ENCODE measurements at places on chromosomes 5 and 9.

DNA sequence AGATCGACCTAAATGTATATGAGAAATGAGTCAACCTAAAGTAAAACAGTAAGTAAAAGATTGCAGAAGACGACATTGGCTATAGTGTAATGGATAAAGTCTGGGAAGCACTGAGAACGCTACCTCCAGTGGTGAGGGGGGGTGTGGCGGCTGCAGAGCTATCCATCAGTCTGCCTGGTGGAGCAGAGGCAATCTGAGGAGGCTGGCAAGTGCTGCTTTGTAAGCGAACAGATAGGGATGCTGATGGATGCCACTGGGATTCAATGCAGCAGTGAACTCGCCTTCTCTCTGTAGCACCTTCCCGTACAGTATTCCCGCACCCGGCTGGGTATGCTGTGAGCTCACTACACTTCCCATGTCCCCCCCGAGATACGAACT lies 261.5 kb downstream of the NSG2 start:
- no peak for DNase-seq

- no peak for DNase-seq
Observed at GRCh38 chr5:142994218-142994617, 224.0 kb downstream of the ARHGAP26 start.

DNA sequence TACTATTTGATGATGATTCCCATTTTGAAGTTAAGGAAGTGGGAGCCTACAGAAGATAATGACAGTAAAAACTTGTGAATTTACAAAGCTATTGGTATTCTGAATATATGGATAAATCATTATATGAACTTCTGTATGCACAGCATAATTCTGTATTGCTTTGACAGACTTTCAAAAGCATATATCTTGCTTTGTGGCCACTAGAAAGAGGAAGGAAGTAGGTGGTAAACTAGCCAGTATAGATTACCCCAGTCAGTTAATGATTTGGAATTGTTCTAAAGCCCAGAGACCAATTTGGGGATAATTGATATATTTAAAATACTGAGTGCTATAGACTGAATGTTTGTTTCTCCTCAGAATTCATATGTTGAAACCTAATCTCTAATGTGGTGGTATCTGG lies 53.0 kb downstream of the NR2F1 start:
- no peak for DNase-seq

GRCh38 chr9:107322643-107323042 lies 39.6 kb downstream of the RAD23B start:
- no peak for DNase-seq

DNA sequence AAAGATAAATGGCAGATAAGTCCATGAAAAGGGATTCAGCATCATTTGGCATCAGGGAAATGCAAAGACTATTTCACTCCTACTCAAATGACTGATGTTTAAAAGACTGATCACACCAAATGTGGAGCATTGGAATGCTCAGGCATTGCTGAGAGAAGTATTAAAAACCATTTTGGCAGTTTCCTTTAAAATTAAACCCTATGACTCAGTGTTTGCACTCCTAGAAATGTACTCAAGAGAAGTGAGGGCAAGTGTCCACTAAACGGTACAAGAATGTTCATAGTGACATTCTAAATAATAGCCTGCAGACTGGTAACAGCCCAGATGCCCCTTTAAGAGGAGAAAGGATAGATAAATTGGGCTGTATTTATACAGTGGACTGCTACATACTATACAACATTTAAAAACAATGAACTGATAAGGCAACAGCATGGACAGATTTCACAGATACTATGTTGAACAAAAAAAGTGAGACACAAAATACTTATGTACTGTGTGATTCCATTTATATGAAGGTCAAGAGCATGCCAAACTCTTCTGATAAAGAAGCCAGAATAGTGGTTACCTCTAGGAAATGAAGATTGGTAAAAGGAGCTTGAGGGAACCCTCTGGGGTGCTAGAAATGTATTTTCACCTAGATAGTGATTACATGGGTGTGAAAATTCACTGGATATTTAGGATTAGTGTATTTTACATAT lies 24.6 kb downstream of the APC start:
- DNase-seq, result no peak

DNA sequence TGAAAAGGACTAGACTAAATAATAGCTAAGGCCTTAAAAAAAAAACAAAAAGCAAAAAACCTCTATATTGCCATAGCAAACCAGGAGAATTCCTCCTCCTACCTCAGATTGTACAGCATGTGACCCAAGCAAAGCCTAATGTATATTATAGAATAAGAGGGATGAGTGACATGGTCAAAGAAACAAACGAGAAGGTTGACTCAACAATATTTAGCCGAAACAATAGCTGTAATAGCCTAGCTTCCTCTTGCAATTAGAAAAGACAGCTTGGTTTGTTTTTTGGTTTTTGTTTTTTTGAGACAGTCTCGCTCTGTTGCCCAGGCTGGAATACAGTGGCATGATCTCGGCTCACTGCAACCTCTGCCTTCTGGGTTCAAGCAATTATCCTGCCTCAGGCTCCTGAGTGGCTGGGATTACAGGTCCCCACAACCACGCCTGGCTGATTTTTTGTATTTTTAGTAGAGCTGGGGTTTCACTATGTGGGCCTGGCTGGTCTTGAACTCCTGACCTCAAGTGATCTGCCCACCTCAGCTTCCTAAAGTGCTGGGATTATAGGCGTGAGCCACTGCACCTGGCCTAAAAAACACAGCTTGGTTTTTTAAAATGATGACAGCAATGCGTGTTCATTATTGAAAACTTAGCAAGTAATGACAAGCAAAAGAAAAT lies 5.6 kb downstream of the NLN start:
- no peak for DNase-seq

DNA sequence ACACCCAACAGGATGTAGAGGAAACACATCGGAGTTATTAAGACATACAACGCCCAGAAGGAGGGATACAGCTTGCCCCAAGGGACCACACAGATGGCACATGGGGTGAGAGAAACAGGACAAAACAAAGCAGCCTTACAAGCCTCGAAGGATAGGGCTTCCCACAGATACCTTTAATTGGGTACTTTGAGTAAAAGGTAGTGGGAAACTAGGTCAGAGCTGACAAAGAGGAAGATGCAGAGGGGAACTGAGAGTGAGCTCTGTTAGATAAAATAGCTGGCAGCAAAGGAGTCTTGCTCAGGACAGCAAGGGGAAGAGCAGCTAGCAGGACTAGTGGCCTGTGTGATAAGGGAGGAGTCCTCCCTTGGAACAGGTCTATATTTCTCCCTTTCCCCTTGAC lies 48.2 kb downstream of the OTP start:
- DNase-seq, result no peak

GRCh38 chr5:32042551-32042961 lies 131.6 kb downstream of the GOLPH3 start:
- no peak for DNase-seq

- DNase-seq, result no peak
Observed at GRCh38 chr9:114784721-114785279, 21.0 kb downstream of the TNFSF15 start.

DNA sequence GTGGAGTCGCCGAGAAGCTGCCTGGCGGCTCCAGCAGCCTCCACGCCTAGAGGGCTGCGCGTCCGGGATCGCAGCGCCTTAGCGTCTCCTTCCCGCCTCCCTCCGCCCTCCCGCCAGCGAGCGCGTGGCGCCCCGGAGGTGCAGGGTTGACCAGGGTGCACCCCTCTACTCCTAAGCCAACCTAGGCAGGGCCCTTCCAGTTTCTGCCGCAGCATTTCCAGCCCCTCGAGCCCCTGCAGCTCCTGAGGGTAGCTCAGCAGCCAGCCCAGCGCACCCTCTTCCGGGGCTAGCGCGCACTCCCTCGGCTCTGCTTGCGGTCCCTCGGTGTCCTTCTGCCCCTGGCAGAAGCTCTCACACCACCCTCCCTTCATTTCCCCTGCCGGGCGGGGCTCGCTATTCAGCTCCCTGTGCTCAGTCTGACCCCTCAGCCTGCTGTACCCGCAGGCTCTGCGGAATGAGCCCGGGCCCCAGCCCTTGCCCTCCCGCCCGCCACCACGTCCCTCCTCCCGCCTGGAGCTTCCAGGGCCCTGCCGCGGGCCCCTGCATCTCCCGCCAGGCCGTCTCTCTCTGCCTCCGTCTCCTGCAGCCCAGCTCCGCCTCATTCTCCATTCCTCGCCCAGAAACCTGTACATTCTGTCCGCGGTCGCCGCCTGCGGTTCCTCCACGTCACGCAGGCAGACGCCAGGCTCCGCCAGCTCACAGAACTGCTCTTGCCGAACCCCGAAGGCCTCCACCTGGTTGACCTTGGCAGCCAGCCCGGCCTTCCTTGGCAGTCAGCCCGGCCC lies 61.8 kb downstream of the SPATA31C2 start:
- DNase-seq, result peak; percentile 78

DNA sequence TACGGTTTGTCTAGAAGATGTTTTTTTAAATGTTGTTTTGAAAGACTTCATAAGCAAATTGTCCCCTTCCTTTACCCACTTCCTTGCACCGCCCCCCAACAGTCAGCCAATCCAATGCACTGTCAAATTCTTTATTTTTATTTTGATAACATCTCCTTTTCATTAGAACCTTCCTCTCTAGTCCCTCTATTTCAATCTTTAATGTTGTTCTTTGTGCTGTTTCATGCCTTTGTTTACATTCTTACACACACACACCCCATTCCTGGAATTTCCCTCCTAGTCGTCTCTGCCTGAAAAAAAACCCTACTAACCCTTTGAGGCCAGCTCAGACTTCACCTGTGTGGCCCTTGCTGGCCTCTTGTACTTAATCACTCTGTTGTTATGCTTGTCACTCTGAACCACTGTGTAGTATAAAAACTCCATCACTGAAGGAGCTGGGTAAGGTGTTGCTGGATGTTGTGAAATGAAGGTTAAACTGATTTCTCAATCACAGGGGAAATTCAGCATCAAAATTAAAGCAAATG lies 133.4 kb downstream of the UGCG start:
- peak; percentile 88 for DNase-seq

GRCh38 chr5:77131361-77131760 lies 44.3 kb upstream of the ZBED3 start:
- DNase-seq, result no peak

DNA sequence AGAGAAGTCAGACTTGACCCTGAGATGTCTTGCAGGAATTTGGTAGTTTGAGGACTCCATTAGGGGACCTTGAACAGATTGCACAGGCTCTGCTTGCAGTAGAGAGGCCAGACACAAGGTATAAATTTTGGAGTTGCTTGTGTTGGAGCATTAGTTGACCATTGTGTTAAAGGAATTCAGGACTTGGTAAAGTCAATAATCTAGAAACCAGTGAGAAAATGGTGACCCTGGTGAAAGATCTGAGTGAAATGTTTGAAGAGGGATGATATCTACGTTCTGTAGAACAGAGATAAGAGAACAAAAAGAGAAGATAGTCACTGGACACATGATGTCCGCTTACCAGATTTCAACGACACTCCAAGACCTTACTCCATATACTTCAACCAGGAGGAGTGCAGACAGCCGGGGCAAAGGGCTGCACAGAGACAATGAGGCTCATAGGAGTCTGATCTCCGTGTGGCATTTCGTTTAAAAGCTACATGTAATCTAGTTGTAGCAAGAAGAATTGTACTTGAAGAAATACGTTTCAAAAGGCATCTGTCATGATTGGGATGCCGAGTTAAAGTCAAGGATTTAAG lies 13.2 kb downstream of the DNAJC25 start:
- no peak for DNase-seq

GRCh38 chr9:134440636-134441226 lies 114.5 kb downstream of the RXRA start:
- no peak for DNase-seq

DNA sequence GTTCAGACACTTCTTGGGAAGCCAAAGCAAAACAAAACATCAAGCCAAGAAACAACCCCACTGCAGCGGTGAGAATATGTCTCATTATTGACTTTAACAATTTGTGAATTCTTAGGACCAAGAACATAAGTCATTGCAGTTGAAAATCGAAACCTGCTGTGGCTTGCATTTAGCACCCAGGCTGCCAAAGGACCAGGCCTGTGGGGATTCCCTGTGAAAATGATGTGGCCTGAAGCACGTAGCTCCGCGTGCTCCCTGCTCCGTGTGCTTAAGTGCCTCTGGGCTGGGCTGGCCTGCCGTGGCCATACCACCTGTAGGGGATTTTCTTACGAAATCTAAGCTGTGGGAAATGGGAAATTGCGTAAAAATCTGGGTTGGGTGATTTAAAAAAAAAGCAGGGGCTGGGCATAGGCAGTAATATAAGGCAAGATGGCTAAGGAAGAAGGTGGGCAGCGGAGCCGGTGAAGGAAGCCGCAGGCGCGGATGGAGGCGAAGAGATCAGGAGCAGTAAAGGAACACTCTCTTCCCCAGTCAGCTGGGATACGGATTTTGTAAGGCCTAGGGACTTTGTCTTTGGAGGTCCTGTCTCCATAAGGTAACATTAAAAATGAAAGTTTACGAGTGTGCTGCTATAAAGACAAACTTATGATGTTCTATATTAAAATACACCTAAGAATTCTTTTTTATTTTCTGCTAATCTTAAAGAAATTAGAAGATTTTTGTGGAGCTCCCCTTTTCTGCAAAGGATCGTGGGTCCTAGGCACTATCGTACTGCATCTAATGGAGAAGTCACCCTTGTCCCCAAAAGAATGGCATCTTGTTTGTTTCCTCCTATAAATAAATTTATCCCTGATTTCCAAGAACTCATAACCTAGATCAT lies 189.6 kb upstream of the SEMA6A start:
- no peak for DNase-seq

DNA sequence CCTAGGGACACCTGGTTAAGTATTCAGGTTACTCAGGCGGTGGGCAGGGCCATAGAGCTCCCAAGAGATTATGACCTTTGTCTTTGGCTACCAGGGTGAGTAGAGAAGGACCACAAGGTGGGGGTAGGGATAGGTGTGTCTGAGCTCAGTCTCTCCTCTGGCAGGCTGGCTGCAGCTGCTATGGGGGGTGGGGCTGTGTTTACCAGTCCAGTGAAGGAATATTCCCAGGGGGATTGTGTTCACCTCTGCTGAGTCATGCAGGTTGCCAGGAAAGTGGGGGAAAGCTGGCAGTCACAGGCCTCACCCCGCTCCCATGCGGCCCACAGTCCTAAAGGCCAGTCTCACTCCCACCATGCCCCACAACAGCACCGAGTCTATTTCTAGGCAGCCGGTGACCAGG lies 53.6 kb upstream of the POU5F2 start:
- DNase-seq, result no peak

- DNase-seq, result no peak
Observed at GRCh38 chr5:61625681-61626621, 293.9 kb downstream of the ZSWIM6 start.

DNA sequence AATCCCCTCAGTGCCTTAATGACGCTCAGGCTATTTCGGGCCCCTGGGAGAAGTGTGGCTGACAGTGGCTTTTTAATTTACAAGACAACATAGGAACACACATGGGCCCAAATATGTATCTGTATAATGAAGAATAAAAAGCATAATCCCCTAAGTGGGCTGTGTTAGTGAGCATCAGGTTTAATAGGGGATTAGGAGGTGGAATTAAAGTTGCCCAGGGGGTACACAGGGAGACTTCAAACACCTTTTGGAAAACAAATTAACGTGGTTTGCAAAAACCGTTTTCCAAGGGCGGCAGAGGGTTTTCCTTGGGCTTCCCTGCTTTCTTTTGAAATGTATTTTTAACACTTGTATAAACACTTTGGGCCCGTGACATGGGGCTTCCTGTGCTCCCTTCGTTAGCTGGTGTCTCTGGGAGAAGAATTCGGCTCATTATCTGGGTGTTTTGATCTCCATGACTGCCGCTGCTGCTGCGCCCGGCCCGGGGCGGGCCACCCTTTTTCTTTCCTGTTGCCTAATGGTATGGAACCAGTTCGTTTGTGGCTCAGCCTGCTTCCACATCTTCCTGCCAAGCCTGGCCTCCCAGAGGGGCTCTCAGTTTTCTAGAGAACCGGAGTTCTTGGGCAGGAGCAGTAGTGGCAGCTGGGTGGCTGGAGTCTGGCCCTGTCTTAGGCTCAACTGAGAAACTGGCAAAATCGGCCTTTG lies 173.0 kb downstream of the MACROH2A1 start:
- no peak for DNase-seq

All from kidney epithelial cell (primary cell).